Kasumi-1 (cell line): ENCODE measurements at places on chromosomes 1 and 21.

DNA sequence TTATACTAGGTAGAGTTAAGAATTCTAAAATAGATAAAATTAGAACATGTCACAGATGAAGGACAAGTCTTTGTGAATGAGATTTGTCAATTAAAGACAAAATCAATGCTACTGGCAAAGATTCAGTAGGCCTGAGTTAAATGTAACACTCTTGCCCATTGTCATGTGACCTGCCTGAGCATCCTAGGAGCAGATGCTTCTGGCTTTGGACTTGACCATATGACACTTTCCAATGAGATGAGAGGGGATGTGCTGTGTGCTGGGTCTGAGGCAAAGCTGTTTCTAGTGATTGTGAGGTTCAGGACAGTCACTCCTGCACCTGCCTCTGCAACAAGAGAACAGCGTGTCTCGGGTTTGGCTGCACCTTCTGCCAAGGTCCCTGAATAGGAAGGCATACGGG is 144.9 kb downstream of the HIVEP3 start:
- DNase-seq, result no peak

GRCh38 chr1:165497069-165498013 is 46.5 kb upstream of the LRRC52 start:
- DNase-seq, result no peak

GRCh38 chr1:47215713-47216112 is 16.3 kb downstream of the TAL1 start:
- DNase-seq, result no peak

- DNase-seq, result no peak
Measured at GRCh38 chr1:227459326-227459841, 104.0 kb upstream of the ZNF678 start.

DNA sequence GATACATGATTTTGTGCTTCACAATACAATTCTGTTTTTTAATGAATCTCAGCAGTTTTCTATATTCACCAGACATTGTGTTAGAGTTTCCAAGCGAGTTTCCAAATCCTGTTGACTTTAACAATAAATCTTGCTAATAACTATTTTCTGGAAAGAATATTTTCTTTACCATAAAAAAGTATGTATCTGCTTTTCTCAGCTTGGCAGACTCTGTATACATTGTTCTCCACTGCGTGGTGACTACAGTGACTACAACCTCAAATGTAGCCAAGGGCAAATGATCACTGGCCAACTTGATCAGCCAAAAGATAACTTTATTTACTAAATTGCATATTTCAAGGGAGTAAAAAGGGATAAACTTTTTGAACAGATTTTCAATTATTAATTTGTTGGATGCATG is 325.9 kb upstream of the ADAMTS5 start:
- DNase-seq, result no peak

- DNase-seq, result no peak
Measured at GRCh38 chr1:86430376-86430775, 6.4 kb downstream of the CLCA2 start.

- DNase-seq, result no peak
Measured at GRCh38 chr1:114454539-114454938, 56.5 kb downstream of the TRIM33 start.

DNA sequence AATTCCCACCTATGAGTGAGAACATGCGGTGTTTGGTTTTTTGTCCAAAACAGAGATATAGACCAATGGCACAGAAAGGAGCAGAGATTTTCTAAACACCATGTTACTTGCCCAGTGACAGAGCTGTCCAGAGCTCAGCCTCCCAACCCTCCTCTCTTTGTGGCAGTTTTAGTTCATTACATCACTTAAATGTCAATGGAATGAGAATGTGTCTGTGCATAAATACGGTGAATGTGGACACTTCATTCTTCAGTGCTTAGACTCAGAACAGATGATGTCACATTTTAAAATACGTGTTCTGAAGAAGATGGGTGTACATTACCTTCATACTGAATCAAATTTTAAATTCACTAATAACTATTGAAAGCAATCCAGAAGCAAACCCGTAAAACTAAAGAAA is 374.9 kb downstream of the DSCAM start:
- no peak for DNase-seq

DNA sequence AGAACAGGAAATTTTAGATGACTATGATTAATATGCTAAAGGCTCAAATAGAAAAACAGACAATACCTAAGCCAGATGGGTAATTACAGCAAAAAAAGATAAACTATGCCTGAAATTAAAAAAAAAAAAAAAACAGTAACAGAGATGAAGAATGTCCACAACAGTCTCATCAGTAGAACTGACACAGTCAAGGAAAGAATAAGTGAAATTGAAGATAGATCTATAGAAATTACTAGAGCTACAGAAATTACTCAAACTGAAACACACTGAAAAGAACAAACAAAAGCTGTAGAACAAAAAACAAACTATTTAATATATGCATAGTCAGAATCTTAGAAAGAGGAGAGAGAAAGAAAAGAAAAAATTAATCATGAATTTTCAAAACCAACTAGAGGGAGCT is 112.8 kb downstream of the FAF1 start:
- DNase-seq, result no peak

GRCh38 chr1:211632808-211633523 is 42.5 kb downstream of the NEK2 start:
- no peak for DNase-seq

DNA sequence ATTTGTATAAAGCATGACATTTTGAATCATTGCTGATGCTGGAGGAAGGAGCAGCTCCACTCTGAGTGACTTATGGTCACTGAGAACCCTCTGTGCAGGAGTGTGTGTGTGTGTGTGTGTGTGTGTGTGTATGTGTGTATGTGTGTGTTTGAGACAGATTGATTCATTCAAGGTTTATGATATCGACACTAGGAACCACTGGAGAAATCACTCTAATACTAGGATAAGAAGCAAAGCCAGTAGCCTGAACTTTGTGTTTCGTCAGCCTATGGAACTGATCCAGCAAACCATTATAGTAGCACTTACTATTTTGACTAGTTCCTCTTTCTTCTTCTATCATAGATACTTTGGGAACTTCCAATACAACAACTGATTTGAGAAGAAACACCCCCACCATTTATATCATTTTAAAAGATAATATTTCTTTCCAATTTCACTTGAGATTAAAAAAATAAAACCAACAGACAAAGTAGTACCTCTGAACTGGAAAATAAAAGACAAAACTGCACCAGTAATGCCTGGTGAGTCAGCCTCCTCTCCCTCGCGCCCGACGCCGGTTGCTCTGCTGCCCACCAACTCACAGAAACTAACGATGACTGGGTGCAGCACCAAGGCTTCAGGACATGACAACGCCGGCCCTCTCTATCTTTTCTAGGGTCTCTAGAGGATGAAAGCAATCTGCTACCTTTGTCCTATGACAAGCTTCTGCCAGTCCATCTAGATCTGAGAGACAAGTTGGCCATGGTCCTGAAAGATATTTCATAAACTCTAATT is 20.9 kb downstream of the SLAMF1 start:
- DNase-seq, result peak; percentile 61

- DNase-seq, result no peak
Measured at GRCh38 chr1:163826500-163826899, 504.7 kb downstream of the NUF2 start.

DNA sequence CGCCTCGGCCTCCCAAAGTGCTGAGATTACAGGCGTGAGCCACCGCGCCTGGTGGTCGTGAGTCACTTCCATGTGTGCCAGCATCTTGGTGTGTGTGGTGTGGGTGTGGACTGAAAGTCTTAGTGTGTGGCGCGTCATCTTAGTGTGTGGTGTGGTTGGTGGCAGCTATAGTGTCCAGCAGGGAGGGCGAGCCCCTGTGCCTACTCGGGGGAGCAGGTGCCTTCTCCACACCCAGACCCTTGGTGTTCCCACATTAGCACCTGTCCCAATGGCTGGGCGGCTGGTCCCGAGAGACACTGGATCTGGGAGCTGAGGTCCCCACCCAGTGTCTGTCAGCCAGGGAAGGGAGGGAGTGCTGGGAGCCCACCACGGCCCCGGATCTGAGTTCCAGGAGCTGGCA is 2.8 kb downstream of the SCNN1D start:
- DNase-seq, result no peak

DNA sequence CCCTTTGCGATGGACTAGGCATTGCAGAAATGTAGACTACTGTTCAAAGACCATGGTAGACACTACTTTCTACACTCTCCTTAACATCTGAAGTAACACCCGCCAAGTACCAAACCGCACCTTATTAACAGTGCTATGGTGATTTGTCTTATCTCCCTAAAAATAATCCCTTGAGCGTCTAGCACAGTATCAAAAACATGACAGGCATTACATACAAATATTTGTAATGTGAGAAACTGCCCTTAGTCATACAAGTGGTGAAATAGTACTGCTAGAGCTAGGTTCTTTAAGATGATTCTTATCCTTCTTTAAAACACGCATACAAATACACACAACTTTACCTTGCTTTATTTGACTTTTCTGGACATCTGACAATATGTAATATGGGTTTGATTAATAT is 27.2 kb downstream of the PUM1 start:
- no peak for DNase-seq

GRCh38 chr1:47023268-47024140 is at the start of gene CYP4X1:
Gene CYP4X1 (plus strand): TSS chr1:47023669. CDS start chr1:47023818, 149 bp downstream.
- DNase-seq, result no peak

DNA sequence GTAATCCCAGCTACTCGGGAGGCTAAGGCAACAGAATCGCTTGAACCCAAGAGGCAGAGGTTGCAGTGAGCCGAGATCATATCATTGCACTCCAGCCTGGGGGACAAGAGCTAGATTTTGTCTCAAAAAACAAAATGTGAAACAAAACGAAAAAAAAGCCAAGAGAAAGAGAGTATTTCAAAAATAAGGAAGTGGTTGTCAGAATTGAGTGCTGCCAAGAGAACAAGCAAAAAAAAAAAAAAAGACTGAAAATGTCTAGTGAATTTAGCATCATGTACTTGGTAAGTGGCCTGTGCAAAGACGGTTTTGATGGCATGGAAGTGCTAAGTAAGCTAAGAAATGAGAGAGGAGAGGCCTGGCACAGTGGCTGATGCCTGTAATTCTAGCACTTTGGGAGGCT is 14.3 kb downstream of the KPNA6 start:
- peak; percentile 47 for DNase-seq

GRCh38 chr1:216237927-216238542 is 185.2 kb downstream of the USH2A start:
- no peak for DNase-seq

DNA sequence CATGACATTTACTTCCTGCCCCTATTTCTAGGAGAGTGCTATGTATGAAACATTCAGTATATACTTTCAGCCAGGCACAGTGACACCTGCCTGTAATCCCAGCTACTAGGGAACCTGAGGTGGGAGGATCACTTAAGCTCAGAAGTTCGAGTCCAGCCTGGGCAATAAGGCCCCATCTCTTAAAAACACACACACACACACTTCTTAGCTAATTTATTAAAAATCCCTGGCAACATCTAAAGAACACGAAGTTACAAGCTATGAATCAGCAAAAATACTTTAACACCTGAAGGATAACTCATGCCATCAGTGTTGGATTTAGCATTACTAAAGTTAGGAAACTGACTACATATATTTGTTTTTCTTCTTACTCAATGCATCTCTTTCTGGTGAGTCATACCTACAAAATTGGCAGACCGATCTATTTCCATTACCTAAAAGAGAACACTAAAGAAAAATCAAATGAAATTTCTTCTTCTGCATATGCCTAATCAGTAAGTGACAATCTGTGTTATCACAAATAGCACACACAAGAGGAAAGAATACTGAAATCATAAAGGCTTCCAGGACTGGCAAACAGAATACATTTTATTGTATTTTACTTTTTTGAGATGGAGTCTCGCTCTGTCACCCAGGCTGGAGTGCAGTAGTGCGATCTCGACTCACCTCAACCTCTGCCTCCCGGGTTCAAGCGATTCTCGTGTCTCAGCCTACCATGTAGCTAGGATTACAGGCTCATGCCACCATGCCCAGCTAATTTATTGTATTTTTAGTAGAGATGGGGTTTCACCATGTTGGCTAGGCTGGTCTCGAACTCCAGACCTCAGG is 41.4 kb downstream of the RNF115 start:
- no peak for DNase-seq

GRCh38 chr1:94686882-94687281 is 133.3 kb upstream of the SLC44A3 start:
- DNase-seq, result no peak

- no peak for DNase-seq
Measured at GRCh38 chr1:161930064-161930463, 93.6 kb downstream of the OLFML2B start.

DNA sequence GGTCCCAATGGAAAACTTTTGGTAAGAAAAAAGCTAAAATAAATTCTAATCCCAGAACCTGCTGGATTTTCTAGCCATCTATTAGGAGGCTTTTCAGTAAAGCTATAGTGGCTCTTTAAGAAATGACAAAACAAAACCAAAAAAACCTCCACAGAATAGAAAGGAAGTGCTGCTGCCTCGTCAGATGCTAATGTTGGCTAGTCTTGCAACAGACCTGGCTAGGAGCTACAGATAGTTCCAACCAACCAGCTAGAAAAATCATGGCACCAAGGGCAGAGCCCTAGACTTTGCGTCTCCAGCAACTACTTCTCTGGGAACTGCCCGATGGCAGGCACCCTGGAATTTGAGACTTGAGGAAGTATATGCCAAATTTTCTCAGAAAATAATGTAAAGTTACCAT is 7.6 kb downstream of the CD101 start:
- peak; percentile 93 for DNase-seq

DNA sequence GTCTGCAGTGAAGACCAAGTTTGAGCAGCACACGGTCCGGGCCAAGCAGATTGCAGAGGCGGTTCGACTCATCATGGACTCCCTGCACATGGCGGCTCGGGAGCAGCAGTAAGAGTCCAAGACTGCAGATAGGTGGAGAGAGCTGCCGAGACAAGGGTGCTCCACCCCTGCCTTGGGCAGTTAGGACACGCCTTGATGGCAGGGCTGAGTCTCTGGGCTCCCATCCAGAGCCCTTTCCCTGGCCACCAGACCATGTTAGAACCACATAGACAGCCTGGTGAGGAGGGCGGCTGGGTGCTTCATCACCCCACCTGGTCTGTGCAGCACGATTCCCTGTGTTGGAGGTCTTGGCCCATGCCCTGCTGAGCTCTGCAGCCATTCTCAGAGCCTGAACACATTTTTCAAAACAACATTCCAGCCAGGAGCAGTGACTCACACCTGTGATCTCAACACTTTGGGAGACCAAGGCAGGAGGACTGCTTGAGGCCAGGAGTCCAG is 17.3 kb upstream of the MIIP start:
- DNase-seq, result no peak

- no peak for DNase-seq
Measured at GRCh38 chr1:223760833-223761232, 48.5 kb downstream of the CAPN2 start.

GRCh38 chr1:16243936-16244649 is 7.1 kb upstream of the CPLANE2 start:
- peak; percentile 81 for DNase-seq

- DNase-seq, result no peak
Measured at GRCh38 chr1:48943393-48943792, 166.7 kb upstream of the BEND5 start.

GRCh38 chr1:76110666-76111065 is 36.1 kb downstream of the ST6GALNAC3 start:
- DNase-seq, result no peak
